ENCODE measurements at places on chromosomes 3 and 15.

GRCh38 chr3:45679805-45680204, 9.4 kb upstream of the SACM1L start:
- DNase-seq, result no peak

GRCh38 chr3:36149447-36149865, 230.8 kb upstream of the STAC start:
- no peak for DNase-seq

- DNase-seq, result no peak
Measured at GRCh38 chr3:97928986-97929385, 43.2 kb downstream of the RIOX2 start.

- DNase-seq, result no peak
Measured at GRCh38 chr3:176755552-176755951, 441.7 kb downstream of the TBL1XR1 start.

GRCh38 chr3:123713211-123713610, 128.4 kb upstream of the HACD2 start:
- no peak for DNase-seq

DNA sequence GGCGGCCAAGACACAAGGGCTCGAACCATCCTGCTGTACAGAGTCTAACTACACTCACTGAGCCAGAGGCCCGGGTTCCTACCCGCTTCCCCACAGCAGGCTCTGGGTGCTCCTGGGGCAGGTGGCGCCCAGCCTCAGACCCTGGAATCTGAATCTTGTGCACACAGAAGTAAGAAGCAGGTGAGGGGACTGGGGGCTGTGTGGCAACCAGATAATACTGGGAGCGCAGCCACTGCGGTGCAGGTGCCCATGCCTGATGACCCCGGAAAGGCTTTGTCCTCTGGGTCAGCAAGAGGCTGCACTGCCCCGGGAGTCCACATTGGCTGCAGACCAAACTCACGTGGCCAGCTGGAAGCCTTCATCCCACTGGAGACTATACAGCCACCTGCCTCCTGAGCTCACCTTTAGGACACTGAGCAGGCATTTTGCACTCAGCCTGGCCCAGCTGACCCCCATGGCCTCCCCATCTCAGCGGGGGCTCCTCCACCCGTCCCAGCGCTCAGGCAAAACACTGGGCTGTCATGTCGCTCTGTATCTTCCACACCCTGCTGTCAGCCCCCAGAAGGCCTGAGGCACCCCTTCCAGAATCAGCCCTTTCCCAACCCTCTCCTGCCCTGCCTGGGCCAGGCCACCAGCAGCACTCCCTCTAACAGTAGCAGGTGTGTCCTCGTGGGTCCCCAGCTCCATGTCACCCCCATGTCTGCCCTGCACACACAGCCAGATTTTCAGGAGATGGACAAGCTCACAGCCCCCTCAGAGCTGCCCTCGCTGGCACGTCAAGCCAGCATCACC, 101.0 kb upstream of the IQSEC1 start:
- no peak for DNase-seq

DNA sequence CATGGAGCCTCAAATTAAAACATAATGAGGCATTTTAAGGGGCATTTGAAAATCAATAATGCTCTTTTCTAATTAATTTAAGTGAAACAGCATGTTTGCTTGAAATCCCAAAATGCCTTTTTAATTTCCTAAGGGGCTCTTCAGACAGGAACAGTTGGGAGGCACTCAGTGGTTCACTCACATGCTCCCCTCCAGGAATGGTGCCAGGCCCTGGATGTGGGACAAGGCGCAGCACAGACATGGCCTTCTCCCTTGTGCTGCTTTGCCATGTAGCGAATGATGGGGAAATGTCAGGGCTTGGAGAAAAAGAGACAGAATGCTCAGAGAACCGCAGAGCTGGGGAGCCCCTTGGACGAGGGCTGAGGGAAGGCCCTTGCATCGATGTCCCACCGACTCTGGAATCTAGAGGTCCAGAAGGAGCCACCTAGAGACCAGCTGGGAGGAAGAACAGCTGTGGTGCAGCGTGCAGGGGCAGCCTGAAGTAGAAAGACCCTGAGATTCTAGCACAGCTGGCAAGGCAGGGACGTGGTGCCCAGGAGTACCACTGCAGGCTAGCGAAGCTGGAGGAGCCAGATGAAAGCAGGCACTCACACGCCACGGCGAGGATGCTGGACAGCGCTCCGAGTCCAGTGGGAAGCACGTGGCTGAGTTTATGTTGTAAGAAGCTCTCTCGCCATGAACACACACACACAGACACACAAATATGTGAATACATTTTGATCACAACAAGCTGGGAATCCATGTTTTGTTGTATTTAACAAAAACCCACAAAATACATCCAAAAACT, 27.0 kb downstream of the NSMCE3 start:
- DNase-seq, result no peak

GRCh38 chr15:90883526-90883975, 753 bp upstream of the FES start:
- no peak for DNase-seq

- no peak for DNase-seq
Measured at GRCh38 chr3:71548705-71549384, 34.7 kb downstream of the FOXP1 start.

DNA sequence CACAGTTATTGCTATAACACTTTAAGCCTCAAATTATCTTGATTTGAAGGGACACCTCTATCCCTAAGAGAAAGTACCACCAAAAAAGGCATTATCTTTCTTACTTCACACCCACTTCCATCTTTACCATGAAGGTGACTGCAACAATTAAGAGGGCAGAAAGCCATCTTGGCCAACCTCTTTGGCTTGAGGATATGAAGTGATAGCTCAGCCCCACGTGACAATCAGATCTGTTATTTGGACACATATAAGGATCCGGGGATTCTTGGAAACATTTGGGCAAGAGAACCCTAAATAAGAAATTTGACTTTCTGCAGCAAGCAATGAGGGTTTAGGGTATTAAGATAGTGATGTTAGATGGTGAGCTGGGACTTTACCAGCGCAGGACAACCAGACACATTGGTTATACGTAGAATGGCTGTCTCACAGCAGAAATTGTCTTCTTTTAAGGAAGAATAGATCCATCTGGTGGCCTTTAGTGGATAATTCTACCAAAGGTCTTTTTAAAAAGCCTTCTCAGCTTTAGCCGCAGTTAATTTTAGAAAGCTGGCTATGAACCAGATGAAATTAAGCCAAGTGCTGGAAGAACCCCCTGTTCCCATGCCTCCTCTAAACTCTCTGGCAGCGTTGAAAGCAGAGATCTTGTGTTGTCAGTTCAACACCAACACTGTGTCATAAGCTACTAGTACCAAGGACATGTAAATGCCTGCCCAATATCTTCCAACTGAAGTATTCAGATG, 12.3 kb downstream of the HCLS1 start:
- DNase-seq, result no peak

- DNase-seq, result no peak
Measured at GRCh38 chr3:39849992-39850715, 40.7 kb downstream of the MYRIP start.

GRCh38 chr3:113533534-113533892, 1.2 kb downstream of the SIDT1 start:
- no peak for DNase-seq

DNA sequence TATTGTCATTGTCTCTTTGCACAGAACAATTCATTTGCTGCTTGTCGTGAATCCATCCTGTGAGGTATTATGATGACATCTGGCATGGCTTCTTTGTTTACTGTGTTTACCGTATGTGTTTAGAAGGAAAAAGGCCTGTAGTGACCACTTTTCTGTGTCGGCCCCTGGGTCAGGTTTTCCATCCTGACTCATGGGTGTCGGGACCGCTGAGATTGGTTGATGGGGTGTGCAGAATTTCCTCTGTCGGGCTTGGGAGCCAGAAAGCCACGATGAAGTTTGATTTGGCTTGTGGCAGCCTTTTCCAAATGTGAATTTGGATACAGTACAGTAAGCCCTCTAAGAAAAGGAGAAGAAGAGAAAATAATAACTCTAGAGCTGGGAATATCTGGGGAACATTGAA, 113.5 kb downstream of the FNDC3B start:
- DNase-seq, result no peak

DNA sequence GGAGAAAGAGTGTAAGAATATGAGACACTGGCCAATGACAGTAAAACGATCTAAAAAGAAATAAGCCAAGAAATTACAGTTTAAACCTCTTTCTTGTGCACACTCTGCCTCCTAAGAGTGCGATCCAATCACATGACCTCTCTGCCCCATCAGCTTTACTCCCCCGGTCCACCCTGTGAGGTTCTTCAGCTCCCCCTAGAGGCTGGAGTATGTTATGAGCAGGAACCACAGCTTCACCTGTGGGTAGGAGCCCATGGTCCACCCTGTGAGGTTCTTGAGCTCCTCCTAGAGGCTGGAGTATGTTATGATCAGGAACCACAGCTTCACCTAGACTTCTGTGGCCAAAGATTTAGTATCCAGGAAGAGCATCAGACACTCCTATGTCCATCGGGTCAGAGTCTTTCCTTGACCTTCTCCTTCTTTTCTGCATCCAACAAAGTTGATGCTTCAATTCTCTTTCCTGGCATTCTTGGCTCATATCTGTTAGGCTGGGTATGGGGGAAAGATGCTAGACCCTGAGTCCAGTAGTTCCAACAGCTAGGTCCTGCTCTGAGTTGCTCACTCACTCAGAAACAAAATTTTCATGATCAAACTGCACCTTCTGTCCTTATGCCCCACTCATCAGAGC, 164.0 kb downstream of the MINAR1 start:
- peak; percentile 58 for DNase-seq

- DNase-seq, result no peak
Measured at GRCh38 chr3:45806072-45806471, 9.7 kb upstream of the SLC6A20 start.

- DNase-seq, result no peak
Measured at GRCh38 chr15:99168601-99169580, 64.0 kb downstream of the SYNM start.

DNA sequence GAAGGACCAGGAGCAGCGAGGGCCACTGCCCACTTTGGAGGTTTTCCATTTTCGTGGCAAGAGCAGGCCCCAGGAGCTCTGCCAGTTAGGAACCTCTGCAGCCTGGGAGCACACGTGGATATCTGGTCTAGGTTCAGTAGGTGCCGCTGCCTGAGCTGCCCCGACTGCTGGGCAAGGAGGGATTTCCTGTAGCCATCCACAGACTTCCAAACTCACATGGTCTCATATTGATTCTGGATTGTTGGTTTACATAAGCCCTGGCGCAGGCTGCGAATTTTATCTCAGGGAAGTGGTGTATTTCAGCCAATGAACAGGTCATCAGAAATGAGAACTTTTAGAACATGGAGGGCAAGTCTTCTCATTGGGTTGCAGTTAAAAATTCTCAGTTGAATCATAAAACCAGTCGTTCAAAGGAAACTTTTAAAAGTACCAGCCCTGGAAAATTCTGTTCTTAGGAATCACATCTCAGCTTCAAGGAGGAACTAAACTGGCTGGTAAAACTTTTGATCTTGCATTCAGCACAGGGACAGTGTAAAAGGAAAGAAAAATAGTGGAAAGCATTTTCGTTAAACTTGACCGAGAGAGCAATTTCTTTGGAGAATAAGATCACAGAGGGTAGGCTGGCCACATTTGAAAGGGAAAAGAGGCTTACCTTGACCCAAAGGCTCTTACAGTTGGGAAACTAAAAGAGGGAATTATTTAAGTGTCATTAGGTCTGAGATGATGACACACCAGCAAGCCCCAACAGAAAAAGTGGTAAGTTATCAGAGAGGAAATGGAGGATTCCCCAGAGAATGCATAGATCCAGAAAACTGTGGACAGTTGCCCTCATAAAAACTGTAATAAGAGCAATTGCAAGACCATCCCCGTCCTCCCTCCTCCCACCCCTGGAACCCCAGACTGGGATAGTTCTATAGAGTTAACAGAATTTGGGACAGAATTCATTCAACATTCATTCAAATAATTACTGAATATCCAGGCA, 6.4 kb upstream of the RTP3 start:
- no peak for DNase-seq

- no peak for DNase-seq
Measured at GRCh38 chr3:37465174-37465573, 290.8 kb upstream of the LRRFIP2 start.

DNA sequence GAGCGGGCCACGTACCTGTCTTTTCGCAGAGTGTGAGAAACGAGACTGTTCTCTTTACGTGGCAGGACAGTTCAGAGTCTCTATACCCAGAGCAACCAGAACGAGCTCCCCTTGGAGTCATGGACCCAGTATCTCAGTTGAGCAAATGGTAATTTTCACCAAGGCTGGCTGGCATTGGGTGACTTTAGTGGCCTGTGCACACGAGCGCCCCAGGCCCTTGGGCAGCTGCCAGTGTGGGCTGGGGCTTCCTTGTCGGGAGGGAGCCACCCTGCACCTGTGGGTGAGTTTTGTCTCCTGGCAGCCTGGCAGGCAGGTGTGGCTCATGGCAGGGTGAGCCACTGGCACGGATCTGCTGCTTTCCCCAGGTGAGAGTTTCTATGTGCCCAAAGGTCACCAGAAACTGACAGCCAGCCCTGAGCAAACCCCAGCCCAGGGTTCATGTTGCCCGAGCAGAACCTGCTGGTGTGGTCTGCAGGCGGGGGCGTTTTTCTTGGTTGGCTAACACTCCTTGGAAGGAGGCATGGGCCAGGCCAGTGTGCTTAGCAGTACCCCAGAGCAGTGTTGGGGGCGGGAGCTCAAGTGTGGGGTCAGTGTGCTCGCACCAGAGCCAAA, 135.0 kb downstream of the TJP1 start:
- no peak for DNase-seq

DNA sequence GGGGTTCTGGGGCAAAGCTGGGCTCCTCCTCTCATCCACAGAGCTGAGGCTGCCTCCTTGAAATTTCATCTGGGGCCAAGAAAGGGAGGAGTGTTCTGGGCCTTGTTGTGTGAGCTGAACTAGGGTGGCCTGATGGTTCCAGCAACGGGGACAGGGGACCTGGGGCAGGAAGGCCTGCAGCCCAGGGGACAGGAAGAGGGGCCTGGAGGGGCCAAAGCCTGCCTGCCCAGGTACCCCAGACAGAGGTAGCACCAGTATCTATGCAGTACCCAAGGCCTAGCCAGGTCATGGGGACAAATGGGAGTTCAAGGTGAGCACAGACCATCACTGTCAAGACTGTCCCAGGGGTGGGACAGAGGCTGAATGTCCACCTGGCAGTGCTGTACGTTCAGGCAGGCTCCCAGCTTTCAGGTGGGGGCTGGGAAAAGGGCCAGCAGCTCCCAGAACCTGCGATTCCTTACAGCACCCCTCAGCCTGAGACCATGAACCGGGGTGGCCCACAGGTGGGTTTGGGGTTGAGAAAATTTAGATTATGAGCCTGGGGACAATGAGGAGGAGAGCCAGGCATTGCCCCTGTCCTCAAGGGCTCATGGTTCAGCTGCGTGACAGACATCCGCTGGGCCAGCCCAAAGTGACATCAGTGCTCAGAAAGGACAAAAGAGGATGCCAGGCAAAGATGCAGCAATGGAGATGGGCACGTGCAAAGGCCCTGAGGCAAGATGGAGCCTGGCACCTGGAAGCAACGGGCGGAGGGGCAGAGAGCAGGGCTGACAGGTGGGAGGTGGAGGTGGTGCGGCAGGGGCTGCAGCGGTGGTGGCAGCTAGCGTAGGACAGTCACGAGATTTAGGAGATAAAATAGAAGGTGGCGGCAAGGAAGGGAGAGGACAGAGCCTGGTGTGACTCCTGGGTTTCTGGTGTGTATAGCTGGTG, 28.0 kb downstream of the PSTPIP1 start:
- DNase-seq, result no peak

- DNase-seq, result no peak
Measured at GRCh38 chr3:52483081-52483480, 12.1 kb upstream of the STAB1 start.
